CD4-positive, alpha-beta T cell treated with Interleukin-10 for 1 hour (primary cell): ENCODE measurements at places on chromosomes 3 and 15.
A peak's percentile ranks its signal among the peaks of the same experiment; 100 is the strongest.

DNA sequence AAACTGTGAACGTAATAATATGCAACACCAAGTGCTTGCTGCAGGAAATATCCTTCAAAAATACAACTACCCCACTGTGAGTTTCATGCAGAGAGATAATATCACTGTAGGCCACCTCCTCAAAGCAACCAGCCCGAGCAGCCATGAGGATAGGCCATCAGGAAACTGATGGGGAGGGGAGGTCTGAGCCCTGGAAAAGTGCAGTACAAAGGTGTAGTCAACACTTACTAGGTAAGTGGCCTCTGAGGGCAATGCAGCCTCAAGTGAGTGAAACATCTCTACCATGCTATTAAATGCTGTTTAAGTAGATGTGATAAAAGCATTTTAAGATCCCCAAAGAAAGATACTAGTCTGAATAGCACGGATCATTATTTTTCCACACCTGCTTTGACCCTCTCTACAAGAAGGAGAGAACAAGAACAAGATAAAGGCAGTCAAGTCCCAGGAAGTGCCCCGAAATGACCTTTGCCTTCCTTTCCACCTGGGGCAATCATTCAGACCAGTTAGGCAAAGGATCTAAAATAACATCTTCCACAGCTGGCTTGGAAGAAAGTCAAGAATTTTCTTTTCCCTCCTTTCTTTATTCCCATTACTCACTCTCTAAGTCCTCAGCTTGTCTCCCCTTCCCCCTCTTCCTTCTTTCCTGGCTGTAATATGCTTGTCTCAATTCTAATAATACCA, 62.8 kb downstream of the FMN1 start:
- DNase-seq = no peak

- no peak for DNase-seq
Observed at GRCh38 chr3:151362751-151363174, 21.8 kb downstream of the P2RY12 start.

GRCh38 chr15:100801256-100801900, 78.3 kb upstream of the ALDH1A3 start:
- no peak for DNase-seq

DNA sequence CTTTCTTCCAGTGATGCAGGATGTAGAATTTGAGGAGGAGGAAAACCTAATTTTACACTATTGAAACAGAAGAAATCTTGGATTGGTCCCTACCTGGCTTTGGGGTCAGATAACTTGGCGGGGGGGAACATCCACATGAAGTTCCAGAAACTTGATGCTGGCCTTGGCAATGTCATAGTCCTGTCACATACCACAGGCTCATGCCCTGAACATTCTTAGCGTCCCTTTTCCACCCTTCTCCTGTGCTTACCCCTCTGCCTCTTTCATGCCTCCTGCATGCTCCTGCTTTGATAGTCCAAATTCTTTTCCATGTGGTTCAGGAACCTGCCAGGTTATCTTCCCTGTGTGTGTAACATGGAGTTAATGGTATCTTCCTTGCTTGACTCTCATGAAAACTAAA, 110.6 kb downstream of the UNC13C start:
- no peak for DNase-seq

GRCh38 chr15:39125904-39126303, 455.0 kb upstream of the THBS1 start:
- DNase-seq = peak; percentile 33

GRCh38 chr3:53282581-53282980, 26.8 kb upstream of the TKT start:
- no peak for DNase-seq

- no peak for DNase-seq
Observed at GRCh38 chr3:85864896-85865295, 906.1 kb downstream of the CADM2 start.

DNA sequence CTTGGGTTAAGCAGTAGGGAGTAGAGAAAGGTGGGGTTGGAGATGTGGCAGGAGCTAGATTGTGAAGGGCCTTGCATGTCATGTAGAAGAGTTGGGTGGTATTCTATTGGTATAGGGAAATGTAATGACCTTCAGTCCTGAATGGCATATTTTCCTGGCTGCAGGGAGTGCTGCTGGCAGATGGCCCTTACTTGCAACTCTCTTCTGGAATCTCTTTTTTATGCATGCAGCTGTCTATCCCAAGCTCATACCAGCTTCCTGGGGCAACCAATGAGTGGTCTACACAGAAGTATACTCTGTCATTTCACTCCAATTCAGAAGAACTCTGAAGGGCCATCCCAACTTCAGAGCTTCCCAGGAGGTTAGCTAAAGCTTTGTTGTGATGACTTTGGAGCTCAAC, 144.7 kb upstream of the ANKRD28 start:
- no peak for DNase-seq

GRCh38 chr3:13042715-13043271, 30.4 kb downstream of the IQSEC1 start:
- no peak for DNase-seq

GRCh38 chr3:174342171-174342570, 517.0 kb upstream of the NAALADL2 start:
- no peak for DNase-seq

- DNase-seq = no peak
Observed at GRCh38 chr15:90062973-90063769, 39.1 kb downstream of the IDH2 start.

GRCh38 chr3:116048991-116049390, 396.3 kb downstream of the LSAMP start:
- DNase-seq = no peak

GRCh38 chr3:141248064-141248463, 16.4 kb downstream of the PXYLP1 start:
- DNase-seq = no peak

DNA sequence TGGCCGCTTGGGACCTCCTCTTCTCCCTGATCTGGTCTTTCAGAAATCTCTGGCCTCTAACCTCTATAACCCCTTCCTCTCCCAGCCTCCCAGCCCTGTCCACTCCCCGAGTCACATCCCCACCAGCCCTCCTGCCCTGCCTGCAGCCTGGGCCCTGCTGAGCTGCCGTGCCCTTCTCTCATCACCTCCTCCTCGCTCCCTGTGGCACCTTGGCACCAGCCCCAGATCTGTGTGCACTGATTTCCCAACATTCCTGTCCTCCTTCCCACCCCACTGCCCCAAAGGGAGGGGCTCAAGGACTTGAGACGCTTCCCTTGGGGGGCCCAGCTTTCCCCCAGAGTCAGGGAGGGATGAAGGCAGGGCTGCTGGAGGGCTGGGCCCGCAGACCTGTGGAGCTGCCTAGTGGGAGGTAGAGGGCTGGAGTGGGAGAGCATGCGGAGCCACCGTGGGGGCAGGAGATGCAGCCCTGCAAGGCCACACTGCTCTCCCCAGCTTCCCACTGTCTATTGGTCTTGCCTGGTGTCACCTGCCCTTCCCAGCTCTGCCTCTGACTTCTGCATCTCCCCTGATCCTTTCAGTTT, 42.7 kb downstream of the EXOG start:
- DNase-seq = no peak

DNA sequence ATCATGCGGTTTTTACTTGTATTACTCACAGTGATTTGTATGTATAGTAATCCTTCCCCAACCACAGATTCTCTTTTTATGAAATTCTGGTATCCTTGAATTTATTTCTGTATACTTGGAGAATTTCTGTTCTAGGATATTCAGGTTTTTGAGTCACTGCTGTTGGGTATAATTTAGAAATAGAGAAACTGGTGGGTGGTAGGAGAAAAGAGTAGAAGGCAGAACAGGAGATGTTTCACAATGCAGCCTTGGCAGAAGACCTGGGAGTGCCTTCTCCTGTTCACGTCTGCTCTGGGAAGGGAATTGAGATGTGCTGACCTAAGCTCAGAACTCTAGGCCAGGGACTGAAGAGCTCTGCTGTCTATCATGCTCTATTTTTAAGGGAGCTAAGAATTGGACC, 193.6 kb downstream of the EPHB1 start:
- DNase-seq = no peak

- no peak for DNase-seq
Observed at GRCh38 chr3:71956716-71957115, 171.8 kb upstream of the PROK2 start.

DNA sequence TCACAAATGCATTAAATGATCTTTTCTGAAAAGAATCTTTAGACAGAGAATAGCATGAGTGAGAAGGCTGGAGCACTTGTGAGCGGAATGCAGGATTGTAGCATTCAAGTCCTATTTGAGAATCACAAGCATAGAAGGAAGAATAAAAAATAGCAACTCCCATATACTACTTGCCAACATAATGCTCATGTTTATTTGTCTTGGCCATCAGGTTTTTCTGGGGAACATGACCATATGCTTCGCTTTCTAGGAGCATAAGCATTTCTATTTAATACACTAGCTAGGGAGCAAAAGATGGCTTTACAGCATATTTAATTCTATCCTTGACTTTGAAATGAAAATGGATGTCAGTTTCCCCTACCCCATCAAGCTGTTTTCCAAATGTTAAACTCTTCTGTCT, 170.3 kb upstream of the MITF start:
- DNase-seq = no peak

GRCh38 chr3:158718490-158719170, 13.6 kb downstream of the RARRES1 start:
- DNase-seq = no peak

DNA sequence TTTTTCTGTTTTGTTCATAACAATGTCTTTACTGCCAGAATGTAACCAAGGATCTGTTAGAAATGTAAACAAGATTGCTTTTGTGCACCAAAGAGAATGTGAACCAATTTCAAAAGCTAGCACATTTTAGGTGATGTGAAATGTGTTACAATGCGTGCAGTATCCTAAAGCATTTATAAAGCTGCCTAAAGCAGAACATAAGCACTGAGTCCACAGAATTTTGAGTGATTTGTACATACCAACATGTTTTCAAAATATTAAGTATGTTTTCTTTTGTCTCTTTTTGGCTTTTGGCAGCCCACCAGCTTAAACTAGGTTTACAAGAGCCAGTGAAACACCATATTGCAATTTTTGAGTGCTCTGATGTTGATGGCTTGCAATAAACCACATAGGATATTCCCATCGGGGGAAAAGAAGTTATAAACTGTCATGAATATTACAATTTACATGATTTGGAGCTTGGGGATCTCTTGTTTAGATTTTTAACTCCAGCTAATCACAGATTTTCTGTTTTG, 364.0 kb downstream of the ZIC1 start:
- no peak for DNase-seq

GRCh38 chr15:53837263-53837662, 77.8 kb upstream of the WDR72 start:
- no peak for DNase-seq

- no peak for DNase-seq
Observed at GRCh38 chr15:98686983-98687382, 38.6 kb downstream of the IGF1R start.

GRCh38 chr15:91168457-91168856, 68.4 kb downstream of the SV2B start:
- no peak for DNase-seq

DNA sequence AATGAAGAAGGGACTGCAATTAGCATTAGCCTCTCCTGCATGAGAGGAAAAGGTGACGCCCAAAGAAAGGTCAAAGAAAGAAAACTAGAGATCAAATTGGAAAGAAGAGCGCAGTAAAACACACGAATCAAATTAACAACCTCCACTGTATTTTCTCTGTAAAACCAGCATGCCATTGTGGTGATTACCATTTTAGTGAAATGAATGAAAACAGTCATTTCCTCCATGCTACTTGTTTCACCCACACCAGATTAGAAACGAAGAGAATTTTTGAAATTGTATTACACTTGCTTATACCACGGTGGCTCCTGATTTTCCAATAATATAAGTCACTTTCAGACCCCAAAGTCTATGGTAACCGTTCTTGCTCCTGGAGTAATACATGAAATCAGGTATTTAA, 71.6 kb downstream of the SUMF1 start:
- DNase-seq = no peak

DNA sequence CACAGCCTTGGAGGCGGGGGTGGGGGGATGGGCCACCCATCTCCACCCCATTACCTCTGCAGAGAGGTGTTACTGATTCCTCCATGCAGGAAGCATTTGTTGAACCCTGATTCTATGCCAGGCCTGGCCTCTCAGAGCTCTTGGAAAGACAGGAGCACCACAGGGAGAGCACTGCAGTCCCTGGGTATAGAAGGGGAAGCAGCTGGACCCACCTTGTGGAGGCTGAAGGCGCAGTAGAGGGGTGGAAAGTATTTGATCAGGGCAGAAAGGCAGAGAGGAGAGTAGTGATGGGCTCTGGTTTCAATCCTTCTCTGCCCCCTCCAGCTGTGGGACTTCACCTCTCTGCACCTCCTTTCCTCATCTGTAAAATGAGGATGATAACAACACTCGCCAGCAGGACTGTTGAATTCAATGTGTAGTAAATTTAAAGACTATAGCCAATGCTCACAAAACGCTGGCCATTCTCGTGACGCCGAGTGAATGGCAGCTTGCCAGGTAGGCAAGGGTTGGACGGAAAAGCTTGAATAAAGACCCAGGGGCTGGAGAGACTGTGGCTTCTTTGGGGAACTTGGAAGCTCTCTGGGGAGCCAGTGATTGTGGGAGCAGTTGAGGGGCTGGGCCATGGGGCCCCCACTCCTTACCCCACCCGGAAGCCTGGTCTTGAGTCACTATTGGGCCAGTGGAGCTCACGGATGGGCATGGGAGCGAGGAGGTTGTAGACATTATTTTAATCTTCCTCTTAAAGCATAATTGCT, 8.0 kb upstream of the CCDC33 start:
- DNase-seq = no peak

DNA sequence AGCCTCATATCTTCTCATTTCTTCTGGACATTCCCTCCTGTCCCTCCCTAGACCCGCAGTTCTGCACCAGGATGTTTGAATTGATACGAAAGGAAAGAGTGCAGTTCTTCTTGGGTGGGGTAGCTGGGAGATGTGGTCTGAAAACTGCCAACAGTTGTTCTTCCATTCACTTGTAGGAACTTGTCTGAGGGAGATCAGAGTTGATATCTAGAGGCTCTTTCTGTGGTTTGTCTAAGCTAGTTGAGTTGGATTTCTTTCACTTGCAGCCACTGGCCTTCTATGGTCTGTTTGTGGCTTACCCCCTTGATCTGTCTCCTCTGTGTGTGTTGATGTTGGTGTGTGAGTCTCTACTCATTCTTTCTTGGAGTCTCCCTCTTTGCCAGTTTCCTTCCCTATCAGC, 42.5 kb upstream of the PIK3CB start:
- no peak for DNase-seq

DNA sequence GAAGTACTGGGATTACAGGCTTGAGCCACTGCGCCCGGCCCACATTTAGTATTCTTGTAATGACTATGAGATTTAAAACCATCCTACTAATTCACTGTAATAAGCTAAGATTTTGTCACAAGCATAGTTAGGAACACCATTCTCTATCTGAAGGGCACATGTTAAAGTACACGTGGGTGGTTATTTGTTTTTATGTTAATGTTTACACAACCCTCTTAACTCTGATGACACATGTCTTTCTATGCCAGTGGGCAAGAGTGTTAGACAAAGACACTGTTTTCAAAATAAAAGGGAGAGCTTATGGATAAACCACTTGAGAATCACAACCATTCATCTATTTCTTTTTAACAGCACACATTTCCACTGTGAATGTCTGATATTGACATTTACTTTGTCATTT, 537.6 kb upstream of the IL12A start:
- no peak for DNase-seq

DNA sequence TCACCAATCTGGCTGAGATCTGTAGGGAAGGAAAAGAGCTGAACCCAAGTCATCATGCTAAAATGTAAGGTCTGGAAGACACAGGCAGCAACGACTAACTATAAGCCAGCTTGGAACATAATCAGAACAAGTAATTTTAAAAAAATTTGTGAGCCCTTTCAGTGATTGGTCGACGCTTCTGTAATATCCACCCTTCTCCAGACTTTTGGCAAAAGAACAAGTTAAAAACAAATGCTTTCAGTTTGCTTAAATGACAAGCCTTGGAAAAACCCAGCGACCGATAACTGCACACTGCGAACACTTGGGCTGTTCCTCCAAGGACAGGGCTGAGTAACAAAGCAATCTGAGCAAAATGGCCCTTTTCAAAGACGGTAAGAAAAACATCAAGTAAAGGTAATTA, 49.6 kb downstream of the PCSK6 start:
- DNase-seq = no peak
